ENCODE measurements at places on chromosomes 5 and 9.

DNA sequence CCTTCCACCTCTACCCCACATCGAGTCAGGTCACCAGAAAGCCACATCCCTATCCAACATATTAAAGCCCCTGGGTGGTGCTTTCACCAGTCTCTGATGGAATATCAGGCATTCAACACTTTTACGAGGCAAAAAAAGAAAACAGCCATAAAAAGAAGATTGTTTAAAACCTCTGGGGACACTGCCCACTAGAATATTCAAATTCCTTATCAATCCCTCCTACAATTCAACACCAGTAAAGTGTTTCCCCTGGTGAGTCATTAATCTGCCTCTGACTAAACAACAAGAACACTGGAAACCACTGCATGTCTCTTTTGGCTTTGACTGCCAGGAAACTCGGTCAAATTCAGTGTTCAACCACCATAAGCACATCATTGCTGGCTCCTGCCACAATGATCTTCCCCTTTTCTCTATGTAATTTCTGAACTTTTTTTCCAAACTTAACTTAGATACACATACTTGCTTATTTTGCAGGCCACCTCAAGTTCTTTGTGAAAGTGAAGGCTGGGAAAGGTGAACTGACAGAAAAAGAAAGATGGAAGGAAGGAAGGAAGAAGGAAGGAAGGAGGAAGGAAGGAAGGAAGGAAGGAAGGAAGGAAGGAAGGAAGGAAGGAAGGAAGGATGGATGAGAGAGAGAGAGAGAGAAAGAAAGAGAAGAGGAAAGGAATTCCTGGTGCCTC is 105.3 kb downstream of the PAX5 start:
- peak; percentile 86 for DNase-seq

- DNase-seq = no peak
Observed at GRCh38 chr5:142569905-142570304, 116.0 kb downstream of the FGF1 start.

GRCh38 chr9:94794476-94795167 is 68.1 kb downstream of the AOPEP start:
- DNase-seq = no peak

DNA sequence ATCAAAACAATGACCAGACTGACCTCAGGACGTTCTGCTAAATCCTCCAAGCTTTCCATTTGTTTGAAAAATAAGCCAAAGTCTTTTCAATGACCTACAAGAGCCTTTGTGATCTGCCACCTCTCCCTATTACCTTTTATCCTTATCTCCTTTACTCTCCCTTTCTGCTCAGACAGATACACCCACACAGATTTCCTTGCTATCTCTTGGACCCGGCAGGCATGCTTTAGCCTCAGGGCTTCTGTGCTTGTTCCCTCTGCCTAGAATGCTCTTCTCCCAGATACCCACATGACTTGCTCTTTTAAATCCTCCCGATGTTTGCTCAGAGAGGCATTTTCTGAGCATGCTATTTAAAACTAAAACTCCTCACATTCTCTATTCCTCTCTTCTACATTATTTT is 8.9 kb upstream of the ELOVL7 start:
- no peak for DNase-seq

GRCh38 chr9:105836936-105837660 is 142.8 kb downstream of the TMEM38B start:
- no peak for DNase-seq

DNA sequence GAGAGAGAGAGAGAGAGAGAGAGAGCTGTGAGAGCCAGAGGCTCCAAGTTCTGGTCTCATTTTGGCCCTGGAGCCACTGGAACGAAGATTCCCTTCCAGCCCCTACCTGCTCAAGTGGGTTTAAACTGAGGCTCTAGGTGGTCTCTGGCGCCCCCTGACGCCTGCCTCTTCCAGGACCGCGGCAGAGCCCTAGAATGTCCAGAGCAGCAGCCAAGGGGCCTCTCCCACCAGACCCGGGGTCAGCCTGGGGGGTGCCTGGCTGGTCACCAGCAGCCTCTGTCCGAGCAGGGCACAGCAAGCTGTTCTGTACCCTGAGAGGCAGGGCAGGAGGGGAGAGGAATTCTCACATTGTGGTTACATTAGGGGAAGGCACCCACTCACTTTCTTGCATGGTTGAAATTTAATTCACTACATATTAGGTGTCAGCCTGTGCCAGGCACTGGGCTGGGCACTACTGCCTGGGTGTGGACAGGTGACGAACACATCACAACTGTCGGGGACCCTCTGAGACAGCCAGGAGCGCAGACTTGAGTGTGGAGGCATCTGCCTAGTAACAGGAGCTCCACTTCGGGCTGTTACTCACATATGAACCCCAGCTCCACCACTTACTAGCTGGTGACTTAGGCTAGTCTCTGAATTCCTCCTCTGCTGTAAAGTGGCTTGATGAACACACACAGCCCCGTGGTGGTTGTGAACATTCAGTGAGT is 44.5 kb downstream of the AMBP start:
- DNase-seq = no peak

- DNase-seq = no peak
Observed at GRCh38 chr5:307794-308579, 13.5 kb upstream of the AHRR start.

DNA sequence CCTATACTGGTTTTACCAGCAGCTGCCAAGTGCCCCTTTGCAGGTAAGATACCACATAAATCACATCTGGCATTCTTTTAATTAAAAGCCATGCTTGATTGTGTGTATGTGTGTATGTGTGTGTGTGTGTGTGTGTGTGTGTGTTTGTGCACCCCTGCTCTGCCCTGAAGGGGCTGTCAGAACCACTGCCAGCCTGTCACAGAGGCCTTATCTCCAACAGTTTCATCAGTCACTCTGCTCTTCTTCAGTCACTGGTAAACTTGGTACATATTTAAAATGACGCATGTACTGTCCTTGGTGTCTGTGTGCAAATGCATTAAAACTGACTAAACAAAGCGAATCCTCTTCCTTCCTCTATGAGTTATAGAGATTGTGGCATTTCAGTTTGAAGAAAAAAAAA is 19.0 kb upstream of the NR5A1 start:
- no peak for DNase-seq

DNA sequence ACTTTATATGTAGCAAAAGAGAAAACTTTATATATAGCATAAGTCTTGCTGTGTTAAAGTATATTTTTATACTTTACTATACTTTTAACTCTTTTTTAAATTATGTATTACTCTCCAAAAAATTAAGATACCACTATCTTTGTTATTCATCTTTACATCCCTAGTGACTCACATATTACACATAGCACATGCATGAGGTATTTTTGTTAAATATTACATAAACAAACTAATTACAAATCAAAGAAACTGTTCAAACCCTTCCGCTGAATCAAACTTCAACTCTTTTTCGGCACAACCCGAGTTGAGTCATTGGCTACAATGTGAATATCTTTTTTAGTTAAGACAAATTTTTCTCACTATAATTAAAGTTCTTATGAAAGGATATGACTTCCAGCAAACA is 32.1 kb downstream of the NADK2 start:
- DNase-seq = no peak

DNA sequence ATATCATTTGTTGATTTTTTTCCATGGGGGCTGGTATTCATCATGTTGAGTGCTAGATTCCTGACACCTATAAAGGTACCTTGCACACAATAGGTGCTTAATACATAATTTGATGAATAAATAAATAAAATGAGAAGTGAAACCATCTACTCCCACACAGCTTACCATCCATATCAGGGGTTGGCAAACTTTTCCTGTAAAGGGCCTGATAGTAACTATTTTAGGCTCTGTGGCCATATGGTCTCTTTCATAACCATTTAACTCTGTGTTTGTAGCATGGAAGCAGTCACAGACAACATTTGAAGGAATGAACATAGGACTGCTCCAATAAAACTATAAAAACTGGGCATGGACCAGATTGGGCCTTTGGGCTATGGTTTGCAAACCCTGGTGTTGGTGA is 100.3 kb downstream of the GCNT1 start:
- no peak for DNase-seq

- no peak for DNase-seq
Observed at GRCh38 chr5:133225671-133226152, 173.9 kb downstream of the HSPA4 start.

GRCh38 chr9:21970800-21971640 is 23.2 kb downstream of the CDKN2A start:
- no peak for DNase-seq

DNA sequence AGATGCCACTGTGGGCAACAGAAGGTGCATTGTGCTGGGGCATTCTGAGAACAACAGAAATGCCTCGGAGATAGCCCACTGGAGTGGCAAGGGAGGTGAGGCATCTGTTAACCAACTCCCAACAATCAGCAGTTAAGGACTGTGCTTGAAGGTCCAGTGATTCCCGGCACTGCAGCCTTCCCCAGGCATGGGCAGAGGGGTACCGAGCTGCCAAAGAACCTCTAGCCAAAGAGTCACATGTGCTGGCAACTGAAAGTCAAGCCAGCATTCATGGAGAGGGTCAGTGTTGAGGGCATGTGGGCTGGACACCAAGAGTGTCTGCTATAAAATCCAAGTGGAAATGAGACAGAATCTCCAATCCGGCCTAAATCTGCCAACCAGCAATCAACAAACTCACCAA is 149.6 kb downstream of the ASTN2 start:
- DNase-seq = no peak

DNA sequence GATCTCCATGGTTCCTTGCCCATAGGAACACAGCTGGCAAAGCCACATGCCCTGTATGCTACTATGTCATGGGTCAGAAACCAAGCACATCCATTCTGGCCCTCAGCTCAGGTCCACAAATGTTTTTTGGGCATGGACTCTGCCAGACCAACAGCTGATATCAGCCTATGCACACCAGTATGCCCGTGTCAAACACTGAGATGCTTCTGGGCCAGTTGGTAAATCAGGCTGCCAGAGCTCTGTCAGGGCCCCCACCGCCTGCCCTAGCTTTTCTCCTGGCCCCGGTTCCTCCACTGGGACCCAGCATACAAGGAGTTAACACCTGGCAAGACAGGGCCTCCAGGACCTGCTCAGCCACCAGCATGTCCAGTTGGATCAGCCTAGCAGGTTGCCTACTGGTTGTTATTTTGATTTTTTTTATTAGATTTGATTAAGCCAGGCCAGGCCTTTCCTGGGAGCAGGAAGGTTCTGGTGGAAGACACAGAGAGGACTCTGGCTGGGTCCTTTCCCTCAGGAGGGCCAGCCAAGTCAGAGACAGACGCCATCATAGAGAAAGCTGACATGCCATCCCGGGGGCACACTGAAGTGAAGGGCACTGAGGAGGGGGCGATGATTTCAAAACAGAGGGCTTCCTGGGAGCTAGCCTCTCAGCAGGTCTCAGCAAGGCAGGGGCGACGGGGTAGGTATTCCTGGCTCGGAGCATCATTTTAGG is 65.8 kb downstream of the TSTD2 start:
- DNase-seq = no peak

DNA sequence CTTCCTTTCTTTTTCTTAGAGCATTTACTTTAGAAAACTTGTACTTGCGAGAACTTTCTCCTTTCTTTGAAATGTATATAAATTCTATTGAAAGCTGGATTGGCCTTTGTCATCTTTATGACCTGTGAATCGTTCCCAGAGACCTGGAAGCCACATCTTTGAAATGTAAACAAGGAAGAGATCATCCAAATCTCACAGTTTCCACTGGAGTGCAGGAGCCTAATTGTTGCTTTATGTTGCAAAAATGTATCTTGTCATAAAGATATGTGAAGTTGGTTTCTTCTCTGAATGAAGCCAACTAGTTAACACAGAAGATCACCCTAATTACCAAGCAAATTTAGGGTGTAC is 1101.8 kb downstream of the TAF11L14 start:
- no peak for DNase-seq

DNA sequence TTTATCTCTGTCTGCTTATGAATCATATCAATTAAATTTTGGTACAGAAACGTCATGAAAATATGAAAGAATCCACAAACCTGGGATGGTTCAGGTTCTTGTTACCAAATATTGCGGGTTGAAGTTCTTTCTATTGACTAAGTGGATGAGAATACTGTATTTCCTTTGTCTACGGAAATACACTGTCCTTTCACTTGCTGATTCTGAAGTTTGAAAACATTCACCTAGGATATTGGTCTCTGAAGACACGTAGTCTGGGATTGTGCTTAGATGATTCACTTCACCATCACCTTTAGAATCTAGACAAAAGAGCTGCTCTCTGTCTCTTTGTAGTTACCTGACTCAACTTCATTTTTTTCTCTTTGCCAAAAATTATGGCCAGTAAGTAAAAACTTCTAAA is 222.4 kb downstream of the FBN2 start:
- no peak for DNase-seq

GRCh38 chr5:146205499-146206202 is 2.2 kb downstream of the RBM27 start:
- DNase-seq = peak; percentile 15

- no peak for DNase-seq
Observed at GRCh38 chr9:102796244-102796643, 198.9 kb upstream of the CYLC2 start.

DNA sequence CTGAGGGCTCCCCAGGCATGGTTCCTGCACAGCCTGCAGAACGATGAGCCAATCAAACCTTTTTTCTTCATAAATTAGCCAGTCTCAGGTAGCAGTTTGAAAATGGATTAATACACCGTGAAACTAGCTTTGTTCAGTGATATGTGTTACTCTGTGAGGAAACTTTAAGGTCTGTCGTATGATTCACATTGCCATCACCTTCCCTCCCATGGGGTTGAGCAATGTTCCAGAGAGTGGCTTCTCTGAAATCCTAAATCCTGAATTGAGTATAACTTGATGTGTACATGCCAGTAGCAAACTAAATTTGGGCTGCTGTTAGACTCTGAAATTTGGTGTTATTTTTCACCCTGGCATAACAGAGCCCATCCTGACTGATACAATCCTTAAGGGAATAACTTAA is 866.4 kb upstream of the C9orf72 start:
- DNase-seq = no peak

GRCh38 chr9:113922160-113922559 is 46.1 kb downstream of the ZNF618 start:
- DNase-seq = no peak

DNA sequence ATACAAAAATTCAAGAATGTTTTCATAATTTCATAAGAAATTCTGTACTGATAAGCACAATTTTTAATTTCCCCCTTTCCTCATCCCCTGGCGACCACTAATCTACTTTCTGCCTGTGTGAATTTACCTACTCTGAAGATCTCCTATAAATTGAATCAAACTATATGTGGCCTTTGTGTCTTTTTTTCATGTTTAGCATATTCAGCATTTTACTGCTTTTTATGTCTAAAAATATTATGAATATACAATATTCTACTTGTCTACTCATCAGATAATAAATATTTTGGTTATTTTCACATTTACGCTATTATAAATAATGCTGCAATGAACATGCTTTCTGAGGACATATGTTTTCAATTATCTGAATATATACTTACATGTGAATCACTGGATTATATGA is 144.8 kb downstream of the CYLC2 start:
- no peak for DNase-seq

Data from activated CD4-positive, alpha-beta T cell treated with anti-CD3 and anti-CD28 coated beads, Interleukin-10, Interleukin-2, amounts not matched to agents 100 ng/mL and 50 ng/mL, durations not matched to agents 16 hours and 8 hours (primary cell).